RPMI8226 (cell line): ENCODE measurements at places on chromosomes 4 and X.

DNA sequence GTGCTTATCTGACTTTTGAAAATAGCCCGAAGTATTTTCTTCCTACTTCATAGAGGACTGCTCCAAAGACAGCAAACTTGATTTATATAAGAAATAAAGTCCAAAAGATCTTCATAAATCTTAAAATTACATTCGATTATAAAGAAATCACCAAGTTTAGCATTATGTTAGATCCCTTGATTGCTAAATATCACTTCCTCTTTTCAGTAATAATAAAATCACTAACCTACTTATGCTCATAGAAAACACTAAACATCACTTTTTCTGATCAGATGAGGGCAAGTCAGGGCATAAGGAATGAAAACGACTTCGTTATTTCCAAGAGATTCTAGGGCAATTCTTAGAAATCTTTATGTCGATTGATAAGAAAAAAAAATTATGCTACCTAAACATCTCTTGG, 32.0 kb downstream of the DYNLT3 start:
- DNase-seq: no peak

GRCh38 chr4:1211371-1211770, 37.6 kb downstream of the CTBP1 start:
- DNase-seq: no peak

DNA sequence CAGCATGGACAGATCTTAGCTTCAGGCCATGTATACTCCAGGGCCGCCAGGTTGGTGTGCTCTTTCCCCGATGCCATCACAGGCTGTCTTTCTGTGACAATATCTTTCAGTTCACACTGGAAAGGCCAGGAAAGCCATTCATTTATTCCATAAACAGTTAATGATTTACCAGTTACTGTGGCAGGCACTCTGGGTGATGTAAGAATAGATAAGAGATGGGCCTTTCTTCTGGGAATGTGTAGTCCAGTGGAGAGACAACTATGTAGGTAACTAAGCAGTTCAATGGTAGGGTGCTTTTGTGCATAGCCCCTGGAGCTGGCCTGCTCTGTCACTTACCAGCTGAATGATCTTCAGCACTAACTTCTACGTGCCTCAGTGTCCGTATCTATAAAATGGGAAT, 46.3 kb upstream of the LEF1 start:
- DNase-seq: no peak

DNA sequence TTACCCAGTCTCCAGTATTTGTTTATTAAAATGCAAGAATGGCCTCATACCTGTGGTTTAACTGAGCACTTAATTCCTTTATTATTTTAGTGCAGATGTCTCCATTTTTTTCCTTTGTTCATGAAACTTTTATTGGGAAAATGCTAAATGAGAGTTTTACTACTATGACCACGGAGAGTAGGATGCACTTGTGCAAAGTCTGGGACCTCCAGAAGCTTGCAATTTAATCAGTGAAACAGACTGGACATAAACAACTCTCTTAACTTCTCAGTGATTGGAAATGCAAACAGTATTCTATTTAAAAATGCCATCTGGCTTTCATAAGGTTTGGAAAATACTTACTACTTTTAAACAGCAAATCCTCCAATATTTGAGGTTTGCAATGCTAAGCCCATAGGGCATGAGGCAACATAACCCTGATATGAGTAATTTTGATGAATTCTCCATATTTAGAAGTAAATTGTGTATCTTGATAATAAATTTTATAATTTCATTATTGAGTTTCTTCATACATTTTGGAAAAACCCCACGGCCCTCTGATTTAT, 718.7 kb upstream of the MAGEB2 start:
- DNase-seq: no peak

DNA sequence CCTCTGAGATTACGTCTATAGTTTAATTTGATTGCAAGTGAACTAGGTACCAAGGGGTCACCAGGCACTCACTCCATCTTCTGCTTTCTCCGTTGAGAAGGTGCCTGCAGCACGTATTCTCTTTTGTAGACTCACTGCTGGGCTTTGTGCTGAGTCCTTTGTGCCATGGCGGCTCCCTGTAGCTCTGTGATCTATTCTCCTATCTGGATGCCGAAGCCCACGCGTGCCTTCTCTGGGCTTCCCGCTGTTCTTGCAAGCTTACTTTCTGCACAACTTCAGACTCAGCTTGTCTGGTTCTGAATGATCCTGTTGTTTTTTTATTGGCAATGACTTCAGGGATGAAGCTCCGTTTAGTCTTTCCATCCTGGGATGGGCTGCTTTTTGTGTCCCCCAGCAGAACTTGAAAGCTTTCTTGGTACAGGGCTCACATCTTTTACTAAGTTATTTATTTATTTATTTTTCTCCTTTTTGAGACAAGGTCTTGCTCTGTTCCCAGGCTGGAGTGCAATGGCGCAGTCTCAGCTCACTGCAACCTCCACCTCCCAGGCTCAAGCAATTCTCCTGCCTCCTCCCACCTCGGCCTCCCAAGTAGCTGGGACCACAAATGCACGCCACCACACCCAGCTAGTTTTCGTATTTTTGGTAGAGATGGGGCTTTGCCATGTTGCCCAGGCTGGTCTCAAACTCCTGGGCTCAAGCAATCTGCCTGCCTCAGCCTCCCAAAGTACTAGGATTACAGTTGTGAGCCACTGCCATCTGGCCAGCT, 100.9 kb upstream of the NKX1-1 start:
- no peak for DNase-seq

DNA sequence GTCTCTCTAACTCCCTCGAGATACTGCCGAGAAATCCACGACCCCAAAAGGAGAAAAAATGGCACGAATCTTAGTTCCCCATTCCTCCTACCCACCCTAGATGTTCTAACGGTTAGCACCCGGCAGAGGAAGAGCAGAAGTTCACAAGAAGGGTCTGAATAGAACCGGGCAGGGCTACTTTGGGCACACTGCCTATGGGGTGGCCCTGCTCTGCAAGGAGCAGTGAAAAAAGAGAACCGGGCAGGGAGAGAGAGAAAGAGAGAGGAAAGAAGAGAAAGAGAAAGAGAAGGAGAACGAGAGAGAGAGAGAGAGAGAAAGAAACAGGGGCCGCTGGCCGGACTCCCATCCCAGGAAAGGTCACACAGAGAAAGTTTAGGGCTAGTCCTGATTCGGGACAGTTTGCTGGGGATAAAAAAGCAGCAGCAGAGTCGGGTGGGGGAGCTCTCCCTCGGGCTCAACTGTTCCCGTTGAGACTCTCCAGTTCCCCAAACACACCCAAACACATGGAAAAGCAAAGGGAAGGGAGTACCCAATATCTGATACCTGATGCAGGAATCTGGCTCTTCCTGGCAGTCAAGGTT, 468 bp downstream of the GLA start:
- DNase-seq: peak; percentile 32

- DNase-seq: no peak
Observed at GRCh38 chr4:151942971-151943370, 182.2 kb upstream of the GATB start.

DNA sequence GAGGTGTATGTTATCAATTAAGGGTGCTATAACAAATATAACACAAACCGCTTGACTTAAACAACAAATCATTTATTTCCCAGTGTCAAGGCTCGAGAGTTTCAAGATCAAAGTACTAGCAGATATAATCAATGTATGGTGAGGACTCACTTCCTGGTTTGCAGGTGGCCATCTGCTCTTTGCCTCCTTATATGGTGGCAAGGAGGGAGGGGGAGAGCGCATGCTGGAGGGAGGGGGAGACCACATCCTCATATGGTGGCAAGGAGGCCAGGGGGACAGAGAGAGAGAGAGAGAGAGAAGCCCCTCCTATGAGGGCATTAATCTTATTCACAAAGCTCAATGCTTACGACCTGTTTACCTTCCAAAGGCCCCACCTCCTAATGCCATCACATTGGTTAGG, 372.3 kb upstream of the SPOCK3 start:
- no peak for DNase-seq

GRCh38 chrX:105502336-105502735, 281.8 kb upstream of the TEX13A start:
- DNase-seq: no peak

GRCh38 chrX:95629737-95630136, 1054.9 kb upstream of the DIAPH2 start:
- no peak for DNase-seq

DNA sequence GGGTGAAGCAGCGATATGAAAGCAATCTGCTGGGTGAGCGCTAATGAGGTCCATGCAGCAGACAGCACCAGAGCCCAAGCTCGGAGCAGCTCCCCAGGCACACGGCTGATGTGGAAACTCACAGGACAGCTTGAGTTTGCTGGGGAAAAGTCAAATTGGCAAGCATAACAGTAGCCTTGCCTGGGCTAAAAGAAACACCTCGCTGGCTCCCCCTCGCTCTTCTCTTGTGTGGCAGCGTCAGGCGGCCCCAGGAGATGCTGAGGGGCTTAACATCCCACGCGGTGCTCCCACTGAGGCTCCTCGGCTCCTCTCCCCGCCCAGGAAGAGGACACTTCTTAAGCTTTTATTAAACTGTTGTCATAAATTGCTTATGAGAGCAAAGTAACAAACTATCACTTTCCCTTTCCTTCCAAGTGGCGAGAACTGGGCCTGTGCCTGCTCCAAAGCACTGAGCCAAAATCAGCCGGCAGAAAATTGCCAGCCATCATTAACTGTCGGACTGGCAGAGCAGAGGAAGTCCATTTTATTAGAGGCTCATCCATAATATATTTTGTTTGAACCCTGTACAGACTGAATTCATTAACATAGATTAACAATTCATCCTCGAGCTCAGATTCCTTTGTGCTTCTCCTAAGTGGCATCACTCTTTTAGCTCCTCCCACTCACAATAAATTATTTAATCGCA, 111.4 kb downstream of the TSPAN5 start:
- DNase-seq: no peak

- no peak for DNase-seq
Observed at GRCh38 chr4:19026281-19026680, 1004.7 kb upstream of the LCORL start.

DNA sequence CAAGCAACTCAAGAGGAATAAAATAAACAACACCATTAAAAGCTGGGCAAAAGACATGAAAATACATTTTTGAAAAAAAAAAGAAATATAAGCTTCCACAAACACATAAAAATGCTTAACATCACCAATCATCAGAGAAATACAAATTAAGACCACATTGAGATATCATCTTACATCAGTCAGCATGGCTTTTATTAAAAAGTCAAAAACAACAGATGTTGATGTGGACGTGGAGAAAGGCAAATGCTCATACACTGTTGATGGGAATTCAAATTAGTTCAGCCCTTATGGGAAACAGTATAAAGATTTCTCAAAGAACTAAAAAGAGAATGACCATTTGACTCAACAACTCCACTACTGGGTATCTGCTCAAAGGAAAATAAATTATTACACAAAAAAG, 59.6 kb downstream of the STK32B start:
- DNase-seq: no peak

DNA sequence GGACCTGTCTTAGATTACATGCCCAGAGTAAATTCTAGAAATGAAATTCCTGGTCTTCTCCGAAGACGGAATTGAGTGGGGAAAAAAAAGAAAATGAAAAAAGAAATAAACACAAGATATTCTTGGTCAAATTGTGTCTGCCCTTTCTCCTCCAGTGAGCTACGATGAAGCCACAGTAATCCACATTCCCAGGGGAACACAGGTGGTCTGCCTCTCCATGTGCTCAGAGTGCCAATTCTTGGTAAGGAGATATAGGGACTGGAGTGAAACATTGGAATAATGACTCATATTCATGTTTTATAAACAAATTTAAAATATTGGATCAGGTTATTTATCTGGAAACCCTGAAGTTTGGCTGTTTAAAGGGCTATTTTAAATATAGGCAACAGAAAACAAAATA, 54.2 kb upstream of the MGST2 start:
- no peak for DNase-seq

- no peak for DNase-seq
Observed at GRCh38 chrX:79139446-79139845, 5.0 kb upstream of the GPR174 start.

- DNase-seq: no peak
Observed at GRCh38 chr4:121554382-121554781, 142.4 kb downstream of the ANXA5 start.

DNA sequence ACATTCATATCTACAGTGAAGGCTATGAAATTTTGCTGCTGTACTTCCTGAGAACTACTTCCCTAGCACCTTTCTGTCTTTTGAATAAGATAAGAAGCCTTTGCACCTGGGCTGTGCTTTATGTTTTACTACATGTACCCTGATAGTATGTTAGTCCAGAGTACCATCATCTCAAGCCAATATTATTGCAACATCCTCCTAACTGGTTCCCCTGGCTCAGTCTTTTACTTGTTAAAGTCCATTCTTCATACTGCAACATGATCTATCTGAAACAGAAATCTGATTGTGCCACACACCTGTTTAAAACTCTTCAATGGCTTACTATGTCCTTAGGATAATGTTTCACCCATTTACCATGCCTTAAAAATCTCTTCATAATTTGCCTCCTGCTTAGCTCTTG, 102.3 kb downstream of the AGTR2 start:
- no peak for DNase-seq

DNA sequence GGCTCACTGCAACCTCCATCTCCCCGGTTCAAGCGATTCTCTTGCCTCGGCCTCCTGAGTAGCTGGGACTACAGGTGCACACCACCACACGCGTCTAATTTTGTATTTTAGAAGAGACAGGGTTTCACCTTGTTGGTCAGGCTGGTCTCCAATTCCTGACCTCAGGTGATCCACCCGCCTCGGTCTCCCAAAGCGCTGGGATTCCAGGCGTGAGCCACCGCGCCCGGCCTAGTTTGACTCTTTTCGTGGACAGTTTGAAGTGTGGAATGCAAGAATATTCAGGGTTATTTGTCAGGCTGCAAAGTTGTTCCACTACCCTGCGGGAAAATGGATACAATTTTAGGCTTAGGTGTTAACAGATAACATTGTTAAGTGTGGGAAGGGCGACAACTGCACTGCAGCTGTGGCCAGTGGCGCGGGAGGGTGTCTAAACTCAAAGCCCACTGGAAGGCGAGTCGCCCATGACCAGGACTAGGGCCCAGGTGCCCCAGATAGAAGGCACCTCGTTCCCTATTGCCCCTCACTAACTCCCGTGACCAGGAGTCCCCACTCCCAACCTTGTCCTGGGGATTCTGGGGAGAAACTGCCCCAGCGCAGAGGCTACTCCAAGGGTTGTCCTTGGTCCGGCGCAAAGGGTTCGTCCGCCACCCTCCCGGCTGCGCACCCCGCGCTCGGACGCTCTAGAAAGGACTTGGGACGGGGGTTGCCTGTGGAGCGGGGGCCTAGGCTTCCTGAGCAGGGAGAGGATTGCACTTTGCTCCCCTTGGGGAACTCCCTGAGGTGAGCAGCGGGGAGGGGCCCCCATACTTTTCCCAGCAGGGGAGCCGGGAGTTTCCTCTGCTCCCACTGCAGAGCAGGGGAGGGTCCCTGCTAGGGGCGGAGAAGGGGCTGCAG, 1.1 kb upstream of the CD99 start:
- no peak for DNase-seq
